Activated T-cell treated with anti-CD3 and anti-CD28 coated beads, Interleukin-2, amount 50 U/mL, for 1 hour (primary cell): ENCODE measurements at places on chromosomes 12 and 14.

GRCh38 chr12:20210621-20211215 is 157.6 kb upstream of the PDE3A start:
- DNase-seq: no peak

- no peak for DNase-seq
These were observed 22.4 kb downstream of the PROX2 start for GRCh38 chr14:74853581-74853980.

- DNase-seq: no peak
These were observed 348.8 kb downstream of the KCNH5 start for GRCh38 chr14:62696331-62696924.

DNA sequence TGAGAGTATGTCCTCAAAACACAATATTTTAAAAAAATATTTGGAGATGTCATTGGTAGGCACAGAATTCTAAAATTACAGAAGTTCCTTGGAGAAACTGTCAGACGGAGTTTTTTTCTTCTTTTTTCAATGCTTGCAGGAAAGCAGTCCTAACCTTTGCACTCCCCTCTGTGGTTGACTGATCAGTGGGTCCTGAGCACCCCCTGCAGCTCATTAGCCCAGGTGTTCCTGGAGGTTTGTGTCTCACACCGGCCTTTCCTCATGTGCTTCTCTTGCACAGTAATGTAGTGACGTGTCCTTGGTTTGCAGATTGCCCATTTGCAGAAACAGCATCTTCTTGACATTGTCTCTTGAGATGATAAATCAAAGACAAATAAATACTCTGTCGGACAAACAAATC is 513.0 kb downstream of the TMEM121 start:
- peak; percentile 70 for DNase-seq

- no peak for DNase-seq
These were observed 482.8 kb downstream of the MED13L start for GRCh38 chr12:115794659-115795081.

GRCh38 chr14:69852531-69853321 is 26.5 kb upstream of the SMOC1 start:
- DNase-seq: no peak

- DNase-seq: no peak
These were observed 4.2 kb upstream of the DAD1 start for GRCh38 chr14:22593189-22593588.

DNA sequence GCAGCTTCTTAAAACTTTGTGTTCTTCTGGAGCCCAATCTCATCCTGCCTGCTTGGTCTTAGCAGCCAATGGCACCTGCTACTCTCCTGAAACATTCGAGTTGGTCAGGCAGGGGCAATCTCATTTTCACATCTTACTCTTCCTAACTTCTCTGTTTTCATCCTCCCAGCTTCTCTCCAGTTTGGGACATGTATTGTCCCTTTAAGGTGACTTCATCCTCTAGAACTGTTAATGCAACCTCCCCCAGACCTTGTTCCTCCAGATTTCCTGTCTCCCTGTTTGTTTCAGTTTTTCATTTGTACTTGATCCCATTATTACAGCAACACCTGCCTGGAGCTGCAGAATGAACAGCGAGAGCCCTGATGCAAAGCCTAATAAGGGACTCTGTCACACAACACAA is 31.3 kb downstream of the SERPINA11 start:
- no peak for DNase-seq

GRCh38 chr12:28620281-28620680 is 430.0 kb downstream of the CCDC91 start:
- DNase-seq: no peak

DNA sequence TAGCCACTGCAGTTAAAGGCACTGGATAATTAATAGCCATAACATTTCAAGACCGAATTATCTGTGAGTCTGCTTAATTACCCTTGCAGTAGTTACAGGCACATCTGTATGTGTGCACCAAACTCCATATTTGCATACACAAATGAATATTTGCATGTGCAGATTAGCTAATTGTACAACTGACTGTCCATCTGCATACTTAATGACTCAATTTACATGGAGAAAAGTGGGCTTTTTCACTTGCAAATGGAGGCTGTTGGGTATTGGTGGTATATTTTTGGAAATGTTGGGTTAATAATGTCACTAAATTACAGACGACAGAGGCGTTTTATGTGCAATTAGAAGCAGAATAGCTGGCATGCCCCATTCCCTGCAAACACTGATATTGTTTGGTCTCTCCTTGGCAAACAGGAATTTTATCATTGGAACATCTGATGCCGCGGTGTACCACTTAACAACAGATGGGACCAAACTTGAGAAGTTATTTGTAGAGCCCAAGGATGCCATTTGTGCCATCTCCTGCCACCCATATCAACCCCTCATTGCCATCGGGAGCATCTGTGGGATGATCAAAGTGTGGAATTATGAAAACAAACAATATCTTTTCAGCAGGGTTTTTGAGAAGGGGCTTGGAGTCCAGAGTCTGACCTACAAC is 39.6 kb downstream of the CFAP251 start:
- no peak for DNase-seq

DNA sequence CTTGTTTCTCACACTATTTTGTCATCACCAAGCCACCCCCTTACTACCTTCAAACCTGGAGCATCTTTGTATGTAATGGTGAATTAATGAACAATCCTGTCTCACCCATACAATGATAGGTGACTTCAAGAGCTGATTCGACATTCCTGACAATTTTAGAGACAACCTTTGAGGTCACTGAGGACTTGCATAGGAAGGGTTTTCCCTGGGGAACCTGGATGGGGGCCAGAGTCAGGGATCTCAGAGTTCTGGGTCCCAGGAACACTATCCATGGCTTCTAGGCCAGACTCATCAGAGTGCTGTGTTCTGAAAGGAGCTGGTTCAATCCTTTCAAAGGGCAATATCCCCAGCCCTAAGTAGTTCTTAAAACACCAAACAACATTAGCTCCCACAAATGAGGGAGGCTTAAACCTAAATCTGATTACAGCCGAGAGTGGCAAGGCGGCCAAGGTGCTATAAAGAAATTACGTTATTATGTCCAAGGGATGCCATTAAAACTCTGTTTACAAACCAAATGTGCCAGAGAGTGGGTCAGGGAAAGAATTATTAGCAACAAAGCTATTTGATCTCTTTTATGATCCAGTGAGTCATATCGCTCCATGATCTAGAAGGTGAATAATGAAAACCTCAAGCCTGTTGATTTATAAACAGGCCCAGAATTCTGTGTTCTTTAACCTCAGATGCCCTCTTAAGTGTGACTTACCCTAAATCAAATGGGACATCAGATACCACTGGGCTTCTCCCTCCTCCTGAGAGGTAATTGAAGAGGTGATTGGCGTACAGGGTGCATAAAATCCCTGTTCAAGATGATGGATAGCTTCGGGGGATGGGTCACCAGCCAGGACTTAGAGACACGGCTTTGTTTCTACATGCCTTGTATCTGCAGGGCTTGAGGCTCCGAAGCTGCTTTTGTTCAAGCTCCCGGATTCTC is 230.2 kb upstream of the TBX3 start:
- DNase-seq: no peak

GRCh38 chr14:20563971-20564370 is 3.1 kb upstream of the RNASE9 start:
- DNase-seq: no peak

DNA sequence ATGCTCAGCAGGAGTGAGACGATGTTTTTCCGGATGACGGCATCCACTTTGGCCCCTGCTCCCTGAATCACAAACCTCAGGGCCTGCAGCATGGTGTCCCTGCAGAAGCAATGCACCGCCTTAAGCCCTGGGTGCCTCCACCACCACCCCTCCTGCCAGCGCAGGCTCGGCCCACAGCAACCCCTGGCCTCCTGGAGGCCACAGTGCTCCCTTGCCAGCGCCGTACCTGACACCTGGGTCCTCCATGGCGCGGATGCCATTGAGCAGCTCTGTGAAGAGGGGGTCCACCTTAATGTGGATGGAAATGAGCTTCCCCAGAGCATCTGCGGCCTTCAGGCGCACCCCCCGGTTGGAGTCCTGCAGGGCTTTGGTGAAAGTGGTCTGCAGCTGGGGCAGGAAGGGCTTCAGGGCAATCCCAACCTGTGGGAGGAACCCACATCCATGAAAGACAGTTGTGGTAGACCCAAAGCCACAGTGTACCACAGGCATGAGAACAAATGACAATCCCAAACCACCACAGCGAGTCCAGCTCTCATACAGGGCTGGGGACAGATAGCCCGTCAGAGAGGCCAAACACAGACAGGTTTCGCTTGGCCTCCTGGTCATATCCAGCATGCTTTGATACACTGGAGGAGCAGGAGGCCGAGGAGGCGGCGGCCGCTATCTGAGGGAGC is 17.9 kb upstream of the RAB35 start:
- DNase-seq: no peak

- DNase-seq: no peak
These were observed 38.3 kb downstream of the NEUROD4 start for GRCh38 chr12:55058082-55058481.

GRCh38 chr12:126424696-126425095 is 1359.5 kb downstream of the AACS start:
- DNase-seq: no peak

DNA sequence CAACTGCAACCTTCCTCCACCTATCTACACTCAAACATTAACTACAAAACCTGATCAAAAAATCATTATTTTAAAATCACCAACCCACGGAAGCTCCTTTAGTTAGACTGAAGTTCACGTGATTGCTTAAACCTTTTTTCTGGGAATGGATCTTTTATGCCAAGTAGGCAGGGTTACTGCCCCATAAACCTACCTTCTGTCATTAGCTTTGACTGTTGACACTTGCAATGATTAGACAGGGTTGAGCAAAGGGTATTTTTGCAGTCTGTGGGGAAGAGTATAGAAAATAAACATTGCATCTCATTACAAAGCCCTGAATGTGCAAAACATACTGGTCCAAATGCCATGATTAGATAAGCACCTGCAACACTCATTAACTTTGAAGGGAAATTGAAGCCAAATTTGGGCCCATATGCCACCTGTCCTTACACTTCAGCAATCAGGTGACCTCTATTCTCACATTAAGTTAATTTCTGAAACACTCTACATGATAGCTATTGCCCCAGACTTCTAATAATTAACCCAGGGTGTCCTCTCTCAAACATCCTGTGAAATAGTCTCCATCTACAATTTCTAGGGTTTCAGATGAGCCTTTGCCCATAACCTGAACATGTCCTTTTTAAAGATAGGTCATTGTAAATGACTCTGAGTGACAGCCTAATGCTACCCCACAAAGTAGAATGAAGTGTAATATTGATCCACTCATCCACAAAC is 156.0 kb upstream of the PLEKHG7 start:
- no peak for DNase-seq

DNA sequence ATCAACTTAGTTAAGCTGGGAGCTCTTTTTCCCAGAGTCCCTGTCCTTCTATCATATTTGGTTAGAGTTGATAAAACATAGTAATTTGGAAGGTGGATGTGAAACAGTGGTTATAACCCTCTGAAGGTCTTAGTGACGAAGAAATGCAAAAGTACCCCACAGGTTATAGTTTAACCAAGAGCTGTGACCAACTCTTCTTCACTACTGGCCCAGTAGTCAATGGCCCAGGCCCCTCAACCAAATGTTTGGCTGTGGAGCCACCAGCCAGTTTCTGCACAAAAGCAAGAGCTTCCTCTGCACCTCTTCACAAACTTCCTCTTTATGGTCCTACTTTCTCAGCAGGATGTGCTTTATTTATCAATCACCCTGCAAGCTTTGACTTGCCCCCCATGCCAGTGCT is 132.6 kb downstream of the BMP4 start:
- DNase-seq: no peak

- DNase-seq: peak; percentile 50
These were observed 1519.3 kb upstream of the TMEM132C start for GRCh38 chr12:126747530-126748149.

DNA sequence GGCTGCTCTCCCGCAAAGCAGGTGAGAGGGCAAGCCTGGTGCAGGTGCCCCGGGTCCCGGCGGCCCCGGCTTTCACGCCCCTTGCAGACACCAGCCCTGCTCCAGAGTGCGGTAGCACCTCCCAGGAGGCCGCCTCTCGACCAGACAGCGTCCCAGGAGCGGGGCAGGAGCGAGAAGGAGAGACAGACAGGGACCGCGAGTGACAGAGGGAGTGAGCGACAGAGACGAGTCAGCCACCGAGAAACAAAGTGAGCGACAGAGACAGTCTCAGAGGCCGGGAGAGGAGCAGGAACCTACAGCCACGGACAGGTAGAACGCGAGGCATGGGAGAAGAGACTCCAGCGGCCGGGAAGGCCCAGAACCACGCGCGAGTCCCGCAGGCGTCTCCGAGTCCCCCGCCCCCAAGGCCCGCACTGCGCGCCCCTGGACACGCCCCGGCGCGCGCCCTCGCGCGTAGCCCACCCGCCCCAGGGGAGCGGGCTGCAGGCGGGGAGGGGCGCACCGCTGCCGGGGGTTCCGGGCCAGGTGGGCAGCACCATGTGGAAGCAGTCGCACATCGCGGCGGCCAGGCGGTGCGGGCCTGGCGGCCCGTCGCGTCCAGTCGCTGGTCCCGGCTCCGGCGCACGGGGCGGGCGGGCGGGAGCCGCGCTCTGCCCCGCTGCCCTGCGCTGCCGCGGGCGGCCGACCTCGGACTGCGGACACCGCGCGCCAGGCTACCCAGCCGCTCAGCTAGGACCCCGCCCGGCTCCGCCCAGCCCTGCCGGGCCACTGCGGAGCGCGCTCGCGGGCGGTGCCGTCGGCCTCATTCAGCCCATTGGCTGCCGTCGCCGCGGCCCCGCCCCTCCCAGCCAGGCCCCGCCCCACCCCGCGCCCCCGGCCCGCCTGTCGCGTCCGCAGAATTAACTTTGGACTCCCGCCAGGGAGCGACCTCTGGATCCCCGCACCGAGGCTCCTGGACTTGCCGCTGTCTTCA is at the start of gene AHNAK2:
TSS of gene AHNAK2 (minus strand) at position 694 of the 973 bp plus-strand sequence. CDS start at position 557, 137 bp downstream.
- peak; percentile 58 for DNase-seq

DNA sequence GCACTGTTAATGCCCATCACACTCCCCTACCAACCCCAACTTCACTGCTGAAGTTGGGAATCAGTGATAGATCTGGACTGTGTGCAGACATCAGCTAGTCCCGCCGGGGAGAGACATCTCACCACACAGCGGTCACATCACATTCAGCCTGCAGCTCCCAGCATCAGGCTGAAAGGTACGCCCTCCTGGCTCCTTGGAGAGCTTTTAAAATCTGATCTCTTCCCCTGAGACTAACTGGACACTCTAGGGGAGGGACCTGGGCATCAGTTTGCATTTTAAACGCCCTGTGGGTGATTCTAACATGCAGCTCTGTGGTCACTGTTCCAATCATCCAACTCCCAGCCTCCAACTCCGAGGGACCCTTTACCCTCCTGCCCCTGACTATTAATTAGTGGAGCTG is 58.4 kb downstream of the CCDC85C start:
- no peak for DNase-seq

DNA sequence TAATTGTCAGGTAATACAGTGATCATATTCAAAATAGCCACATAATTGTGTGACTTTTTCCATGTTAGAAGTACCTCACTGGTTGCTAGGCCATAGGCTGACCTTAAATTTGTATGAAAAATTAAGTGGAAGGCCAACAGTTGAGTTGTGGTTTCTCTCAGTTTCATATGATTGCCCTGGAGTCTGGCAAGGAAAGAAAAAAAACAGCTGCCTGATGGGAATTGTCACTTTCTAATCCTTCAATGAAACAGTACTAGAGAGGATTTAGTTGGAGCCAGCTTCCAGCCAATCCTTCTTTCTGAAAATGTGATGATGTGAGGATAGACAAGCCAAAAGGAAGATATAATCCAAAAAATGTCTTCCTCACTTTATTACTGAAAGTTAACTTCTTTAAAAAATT is 113.6 kb downstream of the ALX1 start:
- DNase-seq: no peak

- no peak for DNase-seq
These were observed 8.2 kb downstream of the DMAC2L start for GRCh38 chr14:50320283-50320682.
